ENCODE measurements at places on chromosomes 6 and 20. TPM values are rescaled to one million over a fixed set of nuclear protein-coding genes. Genes with fewer than 3 reads are reported as not detected.

Gene C4B
- total RNA-seq: 241 TPM

Gene TSBP1
- total RNA-seq: not detected

Gene LINC00237
- total RNA-seq: not detected

Gene SMOC2
- 10.8 TPM for total RNA-seq

GRCh38 chr6:44473393-44474189, 86.1 kb downstream of the CDC5L start:
- no peak overlapping the region for H3K27ac ChIP-seq
- H3K4me1 ChIP-seq: peaks cover 20% of the 10 kb centered on the region
- no peak overlapping the region for H3K4me3 ChIP-seq
- no peaks in the 10 kb centered on the region for H3K36me3 ChIP-seq
- no peaks in the 10 kb centered on the region for H3K27me3 ChIP-seq

DNA sequence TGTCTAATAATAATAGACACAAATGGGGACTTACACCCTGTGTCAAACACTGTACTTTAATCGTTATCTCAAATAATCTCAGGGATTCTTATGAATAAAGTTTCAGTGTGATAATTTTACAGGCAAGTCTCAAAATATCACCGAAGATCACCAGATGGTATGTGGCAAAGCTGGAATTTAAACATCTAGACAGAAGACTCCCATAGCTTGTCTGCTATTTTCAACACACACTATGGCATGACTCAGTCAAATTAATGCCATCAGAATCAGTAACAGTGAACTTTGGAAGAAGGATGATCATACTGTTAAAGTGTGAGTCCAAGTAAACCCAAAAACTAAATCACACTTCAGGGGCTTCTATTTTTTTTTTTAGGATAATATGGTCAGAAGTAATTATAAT, 867.6 kb upstream of the FLRT3 start:
- no peak overlapping the region for H3K4me3 ChIP-seq
- no peaks in the 10 kb centered on the region for H3K36me3 ChIP-seq
- no peaks in the 10 kb centered on the region for H3K4me1 ChIP-seq
- H3K27me3 ChIP-seq: no peaks in the 10 kb centered on the region
- no peak for DNase-seq

DNA sequence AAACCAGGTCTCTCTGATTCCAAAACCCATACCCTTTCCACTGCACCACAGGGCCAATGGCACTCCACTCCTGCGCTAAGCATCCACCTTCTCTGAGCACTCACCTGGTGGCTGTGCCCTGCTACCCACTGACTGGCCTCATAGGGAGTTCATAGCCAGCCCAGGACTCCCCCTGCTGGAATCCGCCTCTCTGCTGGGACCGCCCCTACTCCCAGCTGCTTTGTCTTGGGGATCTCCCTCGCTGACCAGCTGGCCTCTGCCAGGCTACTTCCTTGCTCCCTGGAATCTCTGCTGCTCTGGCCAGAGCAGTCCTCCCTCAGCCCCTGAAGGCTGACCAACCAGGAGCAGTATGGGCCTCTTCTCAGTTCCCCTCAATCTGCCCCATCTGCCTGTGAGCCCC, 129.7 kb downstream of the FAXC start:
- H3K27me3 ChIP-seq: no peaks in the 10 kb centered on the region
- H3K36me3 ChIP-seq: no peaks in the 10 kb centered on the region
- no peak overlapping the region for H3K27ac ChIP-seq
- no peak for DNase-seq

DNA sequence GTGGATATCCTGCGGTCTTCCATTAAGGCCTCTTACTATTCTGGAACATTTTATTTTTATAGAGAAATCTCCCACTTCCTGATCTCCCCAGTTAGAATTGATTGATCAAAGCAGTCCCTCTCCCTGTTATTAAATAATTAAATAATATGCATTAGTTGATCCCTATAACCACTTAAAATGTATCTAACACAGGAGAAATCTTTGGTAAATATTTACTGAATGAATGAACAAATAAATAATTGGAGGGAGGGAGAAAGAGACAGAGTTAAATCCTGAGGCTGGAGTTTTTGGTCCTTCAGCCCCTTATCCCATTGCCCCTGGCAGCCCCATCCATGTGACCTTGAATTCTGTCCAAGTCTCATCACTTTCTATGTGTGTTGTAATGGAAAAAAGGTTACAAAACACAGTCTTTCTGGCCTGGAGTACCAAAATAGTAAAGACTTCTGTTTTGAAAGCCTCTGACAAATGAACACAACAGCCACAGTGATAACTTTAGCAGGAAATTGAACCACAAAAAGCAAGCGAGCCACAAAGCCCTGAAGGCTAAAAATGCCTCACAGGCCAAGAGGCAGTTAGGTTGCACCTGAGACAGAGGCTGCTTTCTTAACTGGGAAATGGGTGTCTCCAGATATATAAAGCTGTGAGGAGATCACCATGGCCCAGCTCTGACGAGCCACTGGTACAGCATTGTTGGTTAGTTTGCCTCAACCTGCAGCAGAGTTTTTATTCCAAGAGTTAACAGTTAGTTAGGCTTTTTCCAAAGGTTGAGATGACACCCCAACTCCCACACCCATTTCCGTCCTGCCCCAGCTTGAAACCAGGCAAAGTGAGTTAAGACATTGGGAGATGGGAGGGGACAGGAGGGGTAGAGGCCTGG, 11.3 kb downstream of the NT5E start:
- no peaks in the 10 kb centered on the region for H3K36me3 ChIP-seq
- no peak overlapping the region for H3K4me3 ChIP-seq
- H3K27ac ChIP-seq: peak overlapping the region; percentile 13
- H3K27me3 ChIP-seq: no peaks in the 10 kb centered on the region

DNA sequence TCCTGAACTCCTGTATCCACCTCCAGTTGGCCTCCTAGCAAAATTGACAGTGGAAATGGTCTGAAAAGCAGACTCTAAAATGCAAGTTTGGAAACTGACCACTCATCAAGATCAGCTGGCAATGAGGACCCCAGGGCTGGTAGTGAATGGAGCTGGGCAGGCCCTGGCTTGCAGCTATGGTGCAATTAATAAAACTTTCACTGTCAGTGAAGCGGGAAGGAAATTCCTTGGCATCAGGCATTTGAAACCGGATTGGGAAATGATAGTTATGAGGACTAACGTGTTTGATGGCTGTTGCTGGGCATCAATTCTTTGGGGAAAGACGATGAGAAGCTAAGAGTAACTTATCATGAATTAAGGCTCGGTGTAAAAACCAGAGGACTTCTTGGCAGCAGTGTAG, 19.1 kb downstream of the SIRPB1 start:
- H3K36me3 ChIP-seq: no peaks in the 10 kb centered on the region
- H3K27me3 ChIP-seq: no peaks in the 10 kb centered on the region
- DNase-seq: no peak
- H3K4me3 ChIP-seq: no peak overlapping the region

DNA sequence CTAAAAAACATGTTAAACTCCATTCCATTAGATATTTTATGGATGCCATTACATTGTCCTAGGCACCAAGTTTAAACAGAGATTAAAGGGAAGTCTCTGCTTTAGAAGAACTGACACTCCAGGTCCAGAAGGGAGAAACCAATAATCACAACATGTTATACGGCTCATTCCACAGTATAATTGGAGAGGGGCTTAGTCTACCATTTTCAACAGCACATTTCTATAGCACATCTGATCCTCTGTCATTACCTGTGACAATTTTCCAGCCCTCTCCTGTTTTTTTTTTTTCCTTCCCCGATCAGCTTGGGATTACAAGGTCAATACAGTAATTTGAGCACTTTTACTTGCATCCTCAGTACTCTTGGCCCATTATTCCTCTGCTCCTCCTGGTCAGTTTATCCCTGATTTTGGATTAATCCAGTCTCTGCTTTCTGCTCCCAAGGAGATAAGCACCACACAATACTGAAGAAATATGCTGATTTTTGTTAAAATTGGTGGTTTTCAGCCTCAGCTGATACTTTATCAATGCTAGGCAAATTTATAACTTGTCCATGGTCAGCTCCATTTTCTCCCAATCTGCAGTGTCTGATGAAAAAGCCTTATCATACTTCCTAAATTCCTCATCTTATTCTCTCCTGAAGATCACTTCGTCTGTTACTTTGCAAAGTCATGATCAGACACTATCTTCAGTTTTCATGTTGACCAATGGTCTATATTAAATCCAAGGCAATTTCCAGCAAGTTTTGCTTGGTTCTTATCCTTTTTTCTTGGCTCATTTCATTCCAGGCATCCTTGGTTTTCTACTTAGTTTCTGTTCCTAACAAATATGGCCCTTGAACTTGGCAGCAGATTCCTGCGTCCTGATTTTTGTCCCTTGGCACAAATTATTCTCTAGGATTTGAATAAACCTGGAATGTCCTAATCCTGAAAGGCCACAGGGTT, 30.8 kb upstream of the SYNCRIP start:
- H3K27ac ChIP-seq: no peak overlapping the region
- H3K4me1 ChIP-seq: peaks cover 23% of the 10 kb centered on the region
- H3K36me3 ChIP-seq: no peaks in the 10 kb centered on the region
- no peaks in the 10 kb centered on the region for H3K27me3 ChIP-seq

Data from right atrium auricular region (tissue), 2 donors.